ENCODE measurements at places on chromosomes 1 and 21.

DNA sequence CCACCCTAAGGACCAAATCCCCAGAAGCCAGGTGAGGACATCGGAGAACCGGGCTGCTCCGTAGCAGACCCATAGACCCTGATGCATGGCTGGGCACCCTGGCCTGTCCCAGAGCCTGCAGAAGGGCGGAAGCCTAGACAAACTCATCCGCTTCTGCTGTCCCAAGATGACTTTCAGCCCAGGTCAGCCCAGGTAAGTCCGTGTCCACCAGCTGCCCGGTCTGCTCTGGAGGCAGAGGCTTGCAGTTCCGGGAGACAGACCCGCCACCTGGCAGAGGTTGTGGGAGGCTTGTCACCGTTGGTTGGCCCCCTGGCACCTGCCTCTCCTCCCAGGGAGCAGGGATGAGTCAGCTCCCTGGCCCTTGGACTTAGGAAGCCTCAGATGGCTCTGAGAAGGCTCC lies 22.8 kb upstream of the POFUT2 start:
- no peak for DNase-seq

DNA sequence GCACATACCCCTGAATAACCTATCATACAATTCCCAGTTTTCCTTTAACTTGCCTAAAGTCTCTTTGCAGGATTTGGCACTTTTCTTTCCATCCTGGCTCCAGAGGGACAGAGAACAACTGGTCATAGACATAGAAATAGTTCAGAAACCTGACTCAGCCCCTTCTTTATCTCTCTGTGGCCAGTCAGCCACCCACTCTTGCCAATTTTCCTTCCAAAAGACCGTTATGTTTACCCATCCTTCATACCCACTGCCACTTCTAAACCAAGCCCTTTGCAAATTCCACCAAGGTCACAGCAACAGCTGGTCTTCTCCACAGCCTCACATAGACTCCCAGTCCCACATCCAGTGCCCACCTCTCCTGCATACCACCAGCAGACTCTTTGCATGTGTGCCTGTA lies 127.2 kb upstream of the FGGY start:
- DNase-seq, result no peak

- no peak for DNase-seq
These were observed 4.2 kb downstream of the RAP1GAP start for GRCh38 chr1:21664806-21665588.

DNA sequence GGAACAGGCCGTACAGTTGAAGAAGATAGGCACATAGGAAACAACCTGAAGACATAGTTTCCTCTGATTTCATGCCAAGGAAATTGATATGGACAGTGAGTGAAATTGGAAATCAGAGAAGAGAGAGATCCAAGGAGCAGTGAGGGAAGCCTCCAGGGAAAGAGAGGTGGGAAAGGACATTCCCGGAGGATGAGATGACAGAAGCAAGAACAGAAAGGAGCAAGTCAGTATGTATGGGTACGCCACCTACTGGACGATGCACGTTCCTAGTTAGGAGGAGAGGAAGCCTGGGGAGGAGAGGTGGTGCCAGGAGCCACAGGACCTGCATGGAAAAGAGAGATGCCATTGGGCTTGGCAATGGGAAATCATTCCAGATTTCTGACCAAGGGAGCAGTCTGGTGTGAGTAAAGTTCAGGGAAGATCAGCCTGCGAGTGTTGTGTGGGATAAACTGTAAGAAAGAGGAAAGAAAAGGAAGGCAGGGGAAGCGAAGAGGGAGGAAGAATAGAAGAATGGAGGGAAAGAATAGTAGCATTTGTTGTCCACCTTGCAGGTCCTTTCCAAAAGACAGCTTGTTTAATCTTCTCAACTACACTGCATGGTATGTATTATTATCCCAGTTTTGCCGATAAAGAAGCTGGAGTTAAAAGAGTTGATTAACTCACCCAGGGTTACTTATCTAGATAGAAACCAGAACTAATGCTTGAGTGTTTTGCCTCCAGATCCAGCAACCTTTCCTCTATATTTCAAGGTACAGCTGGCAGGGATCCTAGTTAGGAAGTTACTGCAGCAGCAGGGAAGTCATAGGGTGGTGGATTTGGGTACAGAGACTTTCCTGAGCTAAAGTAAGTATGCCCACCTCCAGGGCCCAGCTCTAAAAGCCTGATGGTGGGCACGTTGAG lies 27.4 kb downstream of the C1orf116 start:
- DNase-seq, result peak; percentile 76

GRCh38 chr1:58149271-58149812 lies 397.2 kb downstream of the OMA1 start:
- DNase-seq, result no peak

- no peak for DNase-seq
These were observed 118.9 kb downstream of the SLC44A5 start for GRCh38 chr1:75492011-75492410.

GRCh38 chr1:64765826-64766225 lies 21.0 kb downstream of the RAVER2 start:
- DNase-seq, result no peak

- DNase-seq, result no peak
These were observed 70.2 kb downstream of the SWT1 start for GRCh38 chr1:185227161-185227560.

- DNase-seq, result no peak
These were observed 44.0 kb downstream of the CDC42 start for GRCh38 chr1:22096463-22096862.

GRCh38 chr1:186829686-186830587 lies 1.2 kb downstream of the PLA2G4A start:
- DNase-seq, result peak; percentile 71

- no peak for DNase-seq
These were observed 83.9 kb downstream of the SMYD2 start for GRCh38 chr1:214364786-214365295.

- DNase-seq, result no peak
These were observed 174.8 kb downstream of the LTN1 start for GRCh38 chr21:28817871-28818270.

GRCh38 chr21:37551331-37551992 lies 184.9 kb downstream of the DYRK1A start:
- DNase-seq, result no peak

- DNase-seq, result peak; percentile 10
These were observed 61.1 kb upstream of the SMYD2 start for GRCh38 chr1:214219902-214220301.

DNA sequence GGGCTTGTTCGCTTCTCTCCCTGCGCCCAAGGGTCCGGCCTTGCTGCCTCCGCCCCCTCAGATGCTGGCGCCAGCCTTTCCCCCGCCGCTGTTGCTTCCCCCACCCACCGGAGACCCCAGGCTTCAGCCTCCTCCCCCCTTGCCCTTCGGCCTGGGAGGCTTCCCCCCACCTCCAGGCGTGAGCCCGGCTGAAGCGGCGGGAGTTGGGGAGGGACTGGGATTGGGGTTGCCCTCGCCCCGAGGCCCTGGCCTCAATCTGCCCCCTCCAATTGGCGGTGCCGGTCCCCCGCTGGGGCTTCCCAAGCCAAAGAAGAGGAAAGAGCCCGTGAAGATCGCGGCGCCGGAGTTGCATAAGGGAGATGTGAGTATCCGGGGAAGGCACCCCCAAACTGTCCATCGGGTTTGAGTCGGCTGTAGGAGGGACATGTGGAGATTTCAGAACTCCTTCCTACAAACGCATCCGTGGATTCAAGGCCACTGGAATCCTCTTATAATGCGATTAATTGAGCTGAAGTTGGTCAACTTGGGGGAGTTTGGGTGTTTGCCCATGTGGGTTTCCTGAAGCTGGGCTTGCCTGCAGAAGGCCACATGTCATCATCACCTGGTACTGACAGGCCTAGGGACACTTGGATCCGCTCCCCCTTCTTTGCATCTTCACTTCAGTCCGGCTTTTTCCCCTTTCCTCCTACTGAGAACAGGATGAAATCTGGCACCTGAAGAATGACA lies 707 bp downstream of the PRCC start:
- DNase-seq, result peak; percentile 4

DNA sequence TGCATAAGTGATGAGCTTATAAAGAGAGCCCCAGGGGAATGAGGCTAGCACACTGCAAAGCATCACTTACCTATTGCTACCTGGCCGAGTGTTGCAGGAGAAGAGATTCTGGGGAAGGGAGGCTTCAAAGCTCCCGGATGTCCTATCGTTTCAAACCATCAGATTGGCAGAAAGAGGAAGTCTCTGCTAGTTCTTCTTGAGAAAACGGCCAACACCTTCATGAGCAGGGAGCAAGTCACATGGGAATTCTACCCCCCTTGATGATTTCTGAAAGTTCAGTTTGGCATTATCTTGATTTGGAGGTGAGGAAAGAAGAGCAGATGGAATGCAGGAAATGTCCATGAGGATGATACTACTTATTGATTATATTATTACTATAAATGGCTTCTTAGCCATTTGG lies 16.2 kb downstream of the SYF2 start:
- DNase-seq, result no peak

DNA sequence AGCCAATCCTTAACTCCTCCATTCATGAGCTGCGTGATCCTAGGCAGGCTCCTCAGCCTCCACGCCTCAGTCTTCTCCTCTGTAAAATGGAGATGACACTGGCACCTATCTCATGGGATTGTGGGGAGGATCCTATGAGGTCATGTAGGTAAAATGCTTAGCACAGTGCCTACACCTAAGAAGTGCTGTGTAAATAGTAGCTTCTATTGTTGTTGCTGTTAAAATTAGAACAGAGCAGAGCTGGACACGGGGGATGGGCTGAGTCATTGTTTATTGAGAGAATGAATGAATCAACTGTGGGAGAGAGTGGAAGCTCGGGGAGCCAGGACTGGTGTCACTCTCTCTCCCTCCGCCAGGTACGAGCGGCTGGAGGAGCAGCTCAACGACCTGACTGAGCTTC lies 43.0 kb downstream of the TMCC2 start:
- no peak for DNase-seq

- no peak for DNase-seq
These were observed 173.6 kb downstream of the ADGRL2 start for GRCh38 chr1:81974222-81974841.

DNA sequence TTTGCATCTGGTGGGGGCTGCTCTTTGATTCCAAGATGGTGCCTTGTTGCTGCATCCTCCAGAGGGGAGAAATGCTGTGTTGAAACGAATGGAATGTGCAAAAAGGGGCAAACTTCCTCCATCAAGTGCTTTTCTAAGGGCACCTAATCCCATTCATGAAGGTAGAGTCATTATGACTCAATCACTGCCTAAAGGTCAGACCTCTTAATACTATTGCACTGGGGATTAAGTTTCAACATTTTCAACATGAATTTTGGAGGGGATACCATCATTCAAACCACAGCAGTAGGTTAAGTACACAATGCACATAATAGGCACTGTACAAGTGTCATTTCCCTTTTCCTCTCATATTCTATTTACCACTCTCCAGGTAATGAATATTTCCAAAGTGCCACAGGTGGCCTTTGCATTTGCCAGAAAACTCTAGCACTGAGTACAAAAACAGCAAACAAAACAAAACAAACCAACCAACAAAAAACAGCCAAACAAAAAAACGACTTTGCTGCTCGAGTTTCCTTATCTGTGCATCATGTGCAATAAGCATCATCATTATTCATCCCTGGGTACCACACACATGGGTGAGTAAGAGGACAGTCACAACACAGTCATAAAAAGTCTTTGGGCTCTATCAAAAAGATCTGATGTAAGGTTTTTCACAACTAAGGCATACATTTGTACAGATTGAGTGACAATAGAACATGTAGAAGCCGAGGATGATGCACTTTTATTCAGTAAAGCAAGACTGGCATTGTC lies 42.5 kb downstream of the IFI44 start:
- DNase-seq, result no peak

Data from trophoblast cell (in vitro differentiated cells and primary cell).